GM23338 (cell line): ENCODE measurements at places on chromosomes 7 and 10.

DNA sequence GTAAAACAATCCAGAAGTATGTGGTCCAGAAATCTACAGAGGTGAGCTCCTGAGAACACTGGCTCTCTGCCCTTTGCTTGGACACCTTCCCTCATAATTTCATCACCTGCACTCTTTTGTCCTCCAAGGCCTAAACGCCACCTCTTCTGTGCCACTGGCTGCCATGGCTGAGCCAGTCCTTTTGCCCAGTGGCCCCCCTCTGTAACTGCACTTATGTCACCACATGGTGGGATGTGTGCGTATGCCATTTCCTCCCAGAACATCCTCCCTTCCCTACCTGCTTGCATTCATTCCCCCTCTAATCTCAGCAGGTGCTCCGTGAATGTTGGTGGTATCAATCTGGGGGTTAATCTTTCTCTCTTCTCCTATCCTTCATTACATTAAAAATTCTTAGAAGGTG is 17.3 kb upstream of the DUSP5 start:
- DNase-seq, result no peak

DNA sequence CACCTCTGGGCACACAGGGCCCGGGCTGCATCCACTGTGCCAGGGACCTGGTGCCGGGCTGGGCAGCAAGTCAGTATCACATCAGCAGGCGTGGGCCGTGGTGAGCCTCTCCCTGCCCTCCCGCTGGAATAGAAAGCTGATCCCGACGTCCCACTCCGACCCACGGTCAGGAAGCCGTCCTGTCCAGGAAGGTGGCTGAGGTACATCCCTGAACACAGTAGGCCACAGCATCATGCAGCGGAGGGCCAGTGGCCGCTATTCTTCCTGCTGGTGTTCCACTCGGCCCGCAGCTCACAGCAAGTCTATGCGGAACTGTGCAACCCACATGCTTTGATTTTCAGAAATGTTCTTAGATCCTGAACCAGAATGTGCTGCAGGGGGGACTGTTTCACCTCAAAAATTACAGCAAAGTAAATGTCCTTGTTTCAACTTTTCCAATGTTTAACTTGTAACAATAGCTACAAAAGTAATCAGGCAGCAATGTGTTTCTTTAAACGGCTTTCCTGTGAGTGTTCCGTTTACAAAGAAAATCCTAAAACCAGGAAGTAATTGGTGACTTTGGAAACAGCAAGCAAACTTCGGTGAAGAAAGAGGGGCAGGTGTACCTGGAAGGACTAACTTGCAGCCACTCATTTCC is 676 bp upstream of the GPR146 start:
- no peak for DNase-seq

DNA sequence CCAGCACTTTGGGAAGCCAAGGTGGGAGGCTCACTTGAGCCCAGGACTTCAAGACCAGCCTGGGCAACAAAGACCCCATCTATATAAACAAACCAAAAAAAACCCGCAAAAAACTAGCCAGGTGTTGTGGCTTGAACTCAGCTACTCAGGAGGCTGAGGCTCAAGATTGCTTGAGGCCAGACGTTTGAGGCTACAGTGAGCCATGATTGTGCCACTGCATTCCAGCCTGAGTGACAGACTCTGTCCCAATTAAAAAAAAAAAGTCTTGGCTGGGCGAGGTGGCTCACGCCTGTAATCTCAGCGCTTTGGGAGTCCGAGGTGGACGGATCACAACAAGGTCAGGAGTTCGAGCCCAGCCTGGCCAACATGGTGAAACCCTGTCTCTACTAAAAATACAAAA is 11.4 kb downstream of the RABGEF1 start:
- DNase-seq, result no peak

DNA sequence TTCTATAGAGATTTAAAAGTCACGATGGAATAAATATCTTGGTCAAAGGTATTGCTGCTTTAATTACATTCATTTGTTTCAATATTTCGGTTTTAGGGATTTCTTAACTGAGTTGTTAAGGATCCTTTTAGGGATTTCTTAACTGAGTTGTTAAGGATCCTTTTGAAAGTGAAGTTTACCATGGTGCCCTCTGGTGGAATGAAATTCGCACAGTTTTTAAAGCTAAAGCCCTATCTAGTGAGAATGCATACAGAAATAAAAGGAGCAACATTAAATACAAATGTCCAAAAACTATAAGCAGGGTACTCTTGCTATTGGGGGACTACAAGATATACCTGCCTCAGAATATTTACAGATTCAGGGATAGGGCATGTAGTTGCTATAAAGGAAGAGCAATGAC is 193.7 kb downstream of the RNLS start:
- DNase-seq, result peak; percentile 62

DNA sequence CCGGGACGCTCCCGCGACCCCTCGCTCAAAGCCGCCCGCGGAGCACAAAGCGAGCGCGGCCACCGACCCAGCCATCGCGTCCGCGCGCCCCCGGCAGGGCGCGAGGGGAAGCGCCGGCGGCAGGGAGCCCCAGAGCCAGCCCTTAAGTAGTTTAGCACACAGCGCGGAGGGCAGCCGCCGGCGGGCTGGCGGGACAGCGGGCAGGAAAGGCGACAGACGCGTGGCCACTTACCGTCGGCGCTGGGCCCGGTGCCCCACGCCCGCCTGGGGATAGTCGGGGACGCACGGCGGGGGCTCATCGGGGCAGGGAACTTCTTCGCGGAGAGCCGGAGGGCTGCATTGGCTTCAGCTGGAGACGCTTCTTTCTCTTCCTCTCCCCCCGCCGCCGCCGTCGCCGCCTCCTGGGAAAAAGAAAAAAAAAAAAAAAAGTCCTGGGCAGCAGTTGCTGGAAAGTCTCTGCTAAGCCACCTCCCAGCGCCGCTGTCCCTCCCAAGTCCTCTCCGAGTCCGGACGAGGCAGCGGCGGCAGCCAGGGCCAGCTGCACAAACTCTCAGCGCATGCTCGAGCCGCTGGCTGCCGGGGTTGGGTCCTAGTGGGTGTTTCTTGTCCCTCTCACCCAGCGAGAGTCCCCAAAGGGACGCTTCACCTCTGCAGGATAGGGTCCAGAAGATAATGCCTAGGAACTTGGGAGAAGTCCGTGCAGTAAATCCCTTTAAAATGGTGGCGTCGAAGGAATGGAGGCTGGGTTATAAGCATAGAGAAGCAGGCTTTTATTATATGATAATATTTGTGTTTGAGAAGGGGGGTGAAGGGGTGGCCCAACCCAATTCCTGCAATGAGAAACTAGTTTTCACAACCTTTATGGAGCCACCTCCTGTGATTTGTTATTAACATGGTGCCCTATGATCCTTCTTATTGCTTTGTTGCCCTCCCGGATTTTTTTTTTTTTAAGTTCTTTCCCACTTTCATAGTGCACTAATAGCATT is at the start of gene TSPAN12:
TSPAN12 (minus strand) TSS at position 557 of the 986 bp plus-strand sequence. CDS start 1,381 bp downstream, outside the sequence.
- peak; percentile 89 for DNase-seq

- no peak for DNase-seq
Measured at GRCh38 chr7:87223666-87224065, 4.1 kb upstream of the TMEM243 start.

GRCh38 chr10:8133146-8133545 is 78.7 kb downstream of the GATA3 start:
- no peak for DNase-seq

- no peak for DNase-seq
Measured at GRCh38 chr7:46444256-46444655, 523.2 kb upstream of the IGFBP3 start.

- DNase-seq, result no peak
Measured at GRCh38 chr7:39616138-39616537, 7.2 kb upstream of the RALA start.

GRCh38 chr10:17965649-17966235 is 14.0 kb downstream of the SLC39A12 start:
- no peak for DNase-seq

DNA sequence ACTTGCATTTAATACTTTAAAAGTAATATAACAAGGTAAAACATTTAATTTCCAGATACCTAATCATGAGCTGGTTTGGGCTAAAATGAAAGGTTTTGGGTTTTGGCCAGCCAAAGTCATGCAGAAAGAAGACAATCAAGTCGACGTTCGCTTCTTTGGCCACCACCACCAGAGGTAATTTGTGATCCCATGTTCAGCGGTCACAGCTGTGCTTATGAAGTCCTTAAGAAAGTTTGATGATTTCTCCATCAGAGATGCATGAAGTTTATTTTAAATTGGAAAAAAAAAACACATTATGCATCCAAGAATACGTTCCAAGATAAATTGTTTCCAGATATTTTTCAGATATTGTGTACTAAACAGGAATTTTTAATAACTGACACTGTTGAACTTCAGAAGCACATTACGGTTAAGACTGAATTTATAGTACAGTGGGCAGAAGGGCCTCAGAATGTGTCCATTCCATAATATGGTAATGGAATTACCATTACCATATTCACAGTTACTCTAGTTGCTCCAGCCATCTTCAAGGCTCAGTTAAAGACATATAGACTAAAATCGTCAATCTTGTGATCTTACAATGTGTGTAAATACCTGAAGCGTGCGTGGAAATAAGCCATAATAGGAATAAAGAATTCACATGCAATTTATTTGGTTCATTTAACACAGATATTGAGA is 106.8 kb downstream of the ZMYND11 start:
- no peak for DNase-seq

DNA sequence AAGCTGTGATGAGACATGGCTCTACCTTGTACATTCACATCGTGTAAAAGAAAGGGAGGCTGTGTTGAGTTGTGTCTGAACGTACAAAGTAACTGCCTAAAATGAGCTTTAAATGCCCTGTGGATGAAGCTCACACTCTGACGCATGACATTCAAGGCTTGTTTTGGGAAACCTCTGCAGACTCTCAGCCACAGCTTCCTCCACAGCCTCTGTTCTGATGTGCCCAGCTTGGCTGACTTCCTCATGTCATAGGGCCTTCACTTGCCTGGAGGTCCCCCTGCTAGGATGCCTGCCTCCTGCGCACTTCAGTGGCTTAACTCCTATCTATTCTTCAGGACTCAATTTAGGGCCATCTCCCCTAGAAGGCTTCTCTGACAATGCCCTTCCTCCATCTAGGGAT is 230.0 kb upstream of the HABP2 start:
- no peak for DNase-seq

GRCh38 chr7:123522066-123522465 is 12.3 kb downstream of the IQUB start:
- no peak for DNase-seq

DNA sequence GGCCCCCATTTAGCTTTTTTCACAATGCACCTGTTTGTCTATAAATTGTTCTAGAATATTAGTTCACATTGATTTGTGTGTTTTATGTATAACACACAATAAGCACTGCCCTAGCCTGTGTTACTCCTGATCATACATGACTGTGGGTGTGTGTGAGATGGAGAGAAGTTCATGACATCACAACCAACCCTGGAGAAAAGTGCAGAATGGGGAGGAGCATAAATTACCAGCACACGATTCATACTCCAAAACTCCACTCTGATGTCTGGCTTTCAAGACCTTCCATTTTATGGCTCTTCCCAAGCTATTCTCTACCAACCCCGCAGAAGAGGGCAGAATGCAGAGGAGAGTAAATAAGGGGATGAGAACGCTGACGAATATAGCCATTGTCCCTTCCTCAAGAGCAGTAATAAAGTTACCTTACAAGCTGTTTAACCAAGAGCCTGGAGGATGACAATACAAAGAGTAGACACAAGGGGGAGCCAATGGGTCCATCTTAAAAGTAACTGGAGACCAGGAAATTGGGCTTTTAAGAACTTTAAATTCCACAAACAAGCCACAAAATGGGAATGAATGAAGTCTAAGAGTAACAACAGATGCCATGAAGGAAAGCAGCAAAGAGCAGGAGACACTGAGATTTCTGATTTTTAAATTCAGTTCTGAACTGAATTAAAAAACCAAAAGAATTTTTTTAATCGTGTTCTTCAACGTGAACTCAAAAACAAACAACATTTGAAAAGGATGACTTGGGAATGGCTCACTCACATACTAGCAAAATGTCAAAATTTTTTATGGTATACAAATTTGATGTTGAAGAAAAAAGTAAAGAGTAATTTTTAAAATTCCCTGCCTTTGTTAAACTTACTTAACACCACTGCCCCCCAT is 159.6 kb downstream of the PARD3 start:
- peak; percentile 92 for DNase-seq

GRCh38 chr7:117949232-117949631 is 76.0 kb upstream of the CTTNBP2 start:
- no peak for DNase-seq

DNA sequence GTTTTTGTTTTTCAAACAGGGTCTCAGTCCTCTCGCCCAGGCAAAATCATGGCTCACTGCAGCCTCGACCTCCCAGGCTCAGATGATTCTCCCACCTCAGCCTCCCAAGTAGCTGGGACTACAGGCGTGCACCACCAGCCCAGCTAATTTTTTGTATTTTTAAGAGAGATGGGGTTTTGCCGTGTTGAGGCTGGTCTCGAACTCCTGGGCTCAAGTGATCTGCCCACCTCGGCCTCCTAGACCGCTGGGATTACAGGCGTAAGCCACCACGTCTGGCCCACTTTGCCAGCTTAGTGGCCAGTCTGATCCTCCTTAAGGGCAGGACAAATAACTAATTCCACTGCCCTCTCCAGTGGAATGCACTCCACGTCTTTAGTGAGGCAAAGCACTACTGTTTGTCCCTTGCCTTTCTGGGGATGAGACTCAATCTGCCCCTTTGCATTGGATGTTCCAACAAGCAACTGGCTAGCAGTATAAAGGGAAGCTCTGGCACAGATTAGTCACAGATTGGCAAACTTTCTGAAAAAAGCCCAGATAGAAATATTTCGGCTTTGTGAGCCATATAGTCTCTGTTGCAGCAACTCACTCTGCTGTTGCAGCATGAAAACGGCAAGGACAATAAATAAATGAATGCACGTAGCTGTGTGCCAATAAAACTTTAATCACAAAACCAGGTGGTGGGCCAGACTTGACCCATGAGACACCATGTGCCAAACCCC is 143.8 kb upstream of the RHEB start:
- DNase-seq, result no peak

DNA sequence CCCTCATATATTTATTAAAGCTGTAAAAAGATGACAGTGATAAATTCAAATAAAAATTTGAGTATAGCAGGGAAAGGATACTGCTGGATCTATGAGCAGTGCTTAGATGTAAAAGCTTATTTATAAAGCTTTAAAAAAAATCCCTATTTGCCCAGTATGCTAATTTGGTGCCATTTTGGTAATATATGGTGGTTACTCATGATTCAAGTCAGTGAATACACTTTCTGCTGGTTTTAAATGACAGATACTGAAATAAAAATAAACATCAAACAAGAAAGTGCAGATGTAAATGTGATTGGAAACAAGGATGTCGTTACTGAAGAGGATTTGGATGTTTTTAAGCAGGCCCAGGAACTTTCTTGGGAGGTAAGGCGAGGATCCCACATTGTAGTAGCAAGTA is 134.4 kb upstream of the SAMD8 start:
- no peak for DNase-seq

DNA sequence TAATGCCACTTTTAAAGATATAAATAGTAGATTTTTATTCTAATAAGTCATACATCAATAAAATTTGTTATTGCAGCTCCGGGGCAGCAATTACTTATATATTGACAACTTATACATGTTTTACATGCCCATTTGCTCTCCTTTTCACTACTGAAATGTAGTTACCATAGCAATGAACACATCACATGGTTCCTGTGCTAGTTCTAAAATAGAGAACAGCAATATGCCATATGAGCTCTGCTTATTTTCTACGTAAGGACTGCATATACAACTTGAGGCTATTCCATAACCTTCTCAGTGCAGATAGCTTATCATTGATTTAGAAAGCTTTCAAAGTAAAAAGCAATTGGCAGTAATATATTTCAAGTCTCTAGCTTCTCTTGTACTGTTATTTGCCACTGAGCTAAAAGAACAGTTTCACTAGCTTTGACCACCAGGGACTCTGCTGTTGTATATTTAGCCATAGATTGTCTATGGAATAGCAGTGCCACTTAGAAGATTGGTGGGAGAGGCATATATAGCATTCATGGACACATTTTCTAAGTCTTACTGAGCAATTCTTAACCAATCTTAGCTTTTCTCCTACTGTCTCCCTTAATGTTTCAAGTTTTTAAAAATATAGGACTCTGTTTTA is 270.2 kb upstream of the KAT6B start:
- no peak for DNase-seq
